ENCODE measurements at places on chromosomes 5 and 9.

GRCh38 chr5:66810848-66811261 is 214.7 kb downstream of the MAST4 start:
- no peak for DNase-seq

GRCh38 chr5:1835431-1835830 is 34.2 kb downstream of the NDUFS6 start:
- DNase-seq = no peak

DNA sequence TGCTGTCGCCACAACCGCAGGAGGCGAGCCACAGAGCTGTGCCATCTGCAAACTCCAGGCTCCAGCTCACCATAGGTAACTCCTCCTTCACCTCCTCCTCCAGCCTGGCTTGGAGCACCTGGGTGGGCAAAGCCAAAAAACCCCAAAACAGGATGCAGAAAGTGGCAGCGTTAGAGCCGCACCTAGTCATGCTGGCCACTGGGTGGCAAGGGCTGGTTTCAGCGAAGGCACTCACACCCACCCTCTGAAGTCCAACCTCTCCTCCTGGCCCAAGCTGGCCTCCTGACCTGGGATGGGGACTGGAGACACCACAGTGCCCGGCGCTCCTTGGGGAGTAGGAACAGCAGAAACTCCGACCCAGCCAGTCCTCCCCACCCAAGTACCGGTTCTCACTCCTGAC is 28.7 kb upstream of the ZNF354B start:
- DNase-seq = no peak

- DNase-seq = no peak
Measured at GRCh38 chr5:105836268-105836667, 1834.5 kb downstream of the EFNA5 start.

DNA sequence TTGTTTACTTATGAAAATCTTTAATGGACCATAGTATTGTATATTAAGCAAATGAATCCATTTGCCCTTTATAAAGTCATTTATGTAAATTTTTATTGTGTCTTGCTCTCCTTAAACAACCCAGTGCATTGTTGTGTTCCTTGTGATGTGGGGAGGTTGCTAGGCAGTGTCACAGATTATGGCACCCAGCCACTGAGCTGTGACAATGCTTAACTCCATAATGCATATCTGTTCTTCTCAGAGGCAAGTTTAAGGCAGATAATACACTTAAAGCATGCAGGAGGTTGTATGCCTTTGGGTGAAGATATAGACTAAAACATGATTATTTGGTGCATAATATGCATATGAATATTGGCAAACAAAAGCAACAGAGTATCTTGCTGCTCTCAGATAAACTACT is 269.6 kb upstream of the RIOK2 start:
- DNase-seq = no peak

DNA sequence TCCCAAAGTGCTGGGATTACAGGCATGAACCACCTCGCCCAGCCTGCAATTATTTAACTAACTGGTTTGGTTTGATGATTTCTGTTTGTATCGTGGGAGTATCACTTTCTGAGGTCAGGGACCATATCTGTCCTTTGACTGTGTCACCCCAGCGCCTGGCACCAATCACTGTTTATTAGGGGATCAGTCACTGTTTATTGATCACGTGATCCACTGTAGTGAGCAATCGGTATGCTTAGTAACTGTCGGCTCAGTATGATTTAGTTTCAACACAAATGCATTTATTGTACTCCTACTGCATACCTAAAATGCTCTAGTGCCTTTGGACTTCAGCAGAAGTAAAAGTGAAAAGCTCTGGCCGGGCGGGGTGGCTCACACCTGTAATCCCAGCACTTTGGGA is 54.8 kb downstream of the COL5A1 start:
- DNase-seq = no peak

- no peak for DNase-seq
Measured at GRCh38 chr9:113503131-113503541, 39.6 kb downstream of the RGS3 start.

DNA sequence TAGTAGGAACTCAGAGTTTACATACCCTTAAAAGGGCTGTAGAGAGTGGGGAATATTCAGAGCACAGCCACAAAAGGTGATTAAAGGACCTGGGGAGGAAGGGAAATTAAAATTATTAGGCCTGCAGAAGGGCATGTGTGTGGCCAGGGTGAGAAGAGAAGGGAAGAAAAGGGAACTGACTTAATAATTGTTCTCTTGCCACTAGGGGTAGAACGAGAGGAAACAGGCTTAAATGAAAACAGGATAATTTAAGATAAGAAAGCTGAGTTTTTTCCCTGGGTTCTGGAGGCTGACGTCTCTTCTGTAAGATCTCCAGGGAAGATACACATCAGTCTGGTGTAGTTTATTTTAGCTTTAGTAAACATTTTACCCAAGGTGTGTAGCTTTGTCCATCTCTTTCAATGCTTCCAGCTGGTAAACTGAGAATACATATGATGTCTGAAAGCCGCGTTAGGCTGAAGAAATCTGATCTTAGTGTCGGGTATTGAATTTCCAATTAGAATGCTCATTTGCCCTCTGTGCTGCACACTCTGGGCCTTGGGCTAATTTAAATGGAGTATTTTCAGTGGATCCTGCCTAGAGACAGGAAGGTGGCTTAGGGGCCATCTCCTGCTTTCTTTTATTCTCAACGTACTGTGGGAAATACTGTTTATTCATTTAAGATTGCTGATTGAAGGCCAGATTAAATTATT is 416.8 kb downstream of the TMEM38B start:
- no peak for DNase-seq
